T-helper 17 cell (primary cell): ENCODE measurements at places on chromosomes 6 and 20. TPM values are rescaled to one million over a fixed set of nuclear protein-coding genes. Genes with fewer than 3 reads are reported as not detected.

Gene CUTA
- total RNA-seq: 195 TPM

Gene CD93
- 2.1 TPM for total RNA-seq

Gene CCN6
- not detected for total RNA-seq

Gene MAS1
- not detected for total RNA-seq

GRCh38 chr6:100453701-100454521 is 10.8 kb downstream of the SIM1 start:
- peaks cover 3% of the 10 kb centered on the region for H3K4me1 ChIP-seq
- peak overlapping the region; percentile 29 for H3K27ac ChIP-seq
- H3K4me3 ChIP-seq: no peak overlapping the region
- no peak for DNase-seq
- peaks cover 36% of the 10 kb centered on the region for H3K27me3 ChIP-seq
- peaks cover 5% of the 10 kb centered on the region for H3K36me3 ChIP-seq

DNA sequence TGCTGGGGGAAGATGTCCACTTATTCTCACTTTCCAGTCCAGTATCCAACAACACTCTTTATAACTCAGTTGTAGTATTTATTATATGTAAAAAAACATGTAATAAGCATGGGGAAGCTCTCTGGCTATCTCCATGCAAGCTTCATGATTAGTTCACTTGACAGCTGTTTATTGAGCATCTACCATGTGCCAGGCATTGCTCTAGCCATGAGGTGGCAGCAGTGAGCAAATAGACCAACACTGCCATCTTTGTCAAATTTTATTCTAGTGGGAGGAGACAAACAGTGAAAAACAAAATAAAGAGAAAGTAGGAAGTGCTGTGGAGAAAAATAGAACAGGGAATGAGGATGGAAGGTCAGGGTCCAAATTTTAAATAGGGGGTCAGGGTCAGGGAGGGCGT is 131.8 kb downstream of the CFAP61 start:
- no peaks in the 10 kb centered on the region for H3K27me3 ChIP-seq
- no peak overlapping the region for H3K27ac ChIP-seq
- H3K36me3 ChIP-seq: no peaks in the 10 kb centered on the region
- no peak overlapping the region for H3K4me3 ChIP-seq

DNA sequence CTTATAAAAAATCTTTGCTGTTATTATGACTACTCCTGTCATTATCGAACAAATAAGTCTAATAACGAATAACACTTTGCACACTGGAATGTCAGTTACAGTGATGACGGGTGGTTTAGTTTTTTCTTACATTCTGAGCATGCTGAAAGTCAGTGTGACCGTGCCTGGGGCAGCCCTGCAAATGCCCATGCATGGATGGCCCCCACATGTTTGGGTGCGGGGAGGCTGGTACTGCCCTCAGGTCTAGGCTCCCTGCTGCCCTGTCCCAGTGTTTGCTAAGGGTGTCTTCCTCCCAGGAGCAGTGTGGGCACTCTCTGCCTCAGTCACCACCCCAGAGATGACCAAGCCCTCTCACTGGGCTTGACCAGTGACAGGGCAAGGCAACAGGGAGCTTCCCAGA is 3.0 kb downstream of the CSTL1 start:
- DNase-seq: no peak
- H3K4me1 ChIP-seq: peaks cover 6% of the 10 kb centered on the region
- H3K36me3 ChIP-seq: no peaks in the 10 kb centered on the region
- peaks cover 35% of the 10 kb centered on the region for H3K27me3 ChIP-seq
- no peak overlapping the region for H3K27ac ChIP-seq
- no peak overlapping the region for H3K4me3 ChIP-seq

DNA sequence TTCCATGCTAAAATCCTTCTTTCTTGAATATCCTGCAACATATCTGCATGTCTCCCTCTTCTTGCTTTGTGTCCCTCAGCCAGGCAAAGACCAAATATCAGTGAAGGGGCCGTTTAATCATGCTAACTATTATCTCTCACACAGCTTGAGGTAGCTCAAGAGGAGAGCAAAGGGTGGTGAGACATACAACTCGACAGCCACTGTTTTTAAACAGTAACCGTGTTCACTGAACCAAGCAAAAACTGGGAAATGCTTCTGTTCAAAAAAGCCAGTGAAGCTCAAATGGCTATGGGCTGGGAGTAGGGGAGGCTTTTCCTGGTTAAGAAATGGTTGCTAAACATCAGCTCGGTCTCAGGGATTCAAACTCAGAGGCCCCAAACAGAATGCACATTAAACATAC is 83.4 kb downstream of the MAP7 start:
- no peak for DNase-seq
- no peak overlapping the region for H3K27ac ChIP-seq
- H3K4me1 ChIP-seq: peaks cover 16% of the 10 kb centered on the region
- no peak overlapping the region for H3K4me3 ChIP-seq
- H3K36me3 ChIP-seq: no peaks in the 10 kb centered on the region

DNA sequence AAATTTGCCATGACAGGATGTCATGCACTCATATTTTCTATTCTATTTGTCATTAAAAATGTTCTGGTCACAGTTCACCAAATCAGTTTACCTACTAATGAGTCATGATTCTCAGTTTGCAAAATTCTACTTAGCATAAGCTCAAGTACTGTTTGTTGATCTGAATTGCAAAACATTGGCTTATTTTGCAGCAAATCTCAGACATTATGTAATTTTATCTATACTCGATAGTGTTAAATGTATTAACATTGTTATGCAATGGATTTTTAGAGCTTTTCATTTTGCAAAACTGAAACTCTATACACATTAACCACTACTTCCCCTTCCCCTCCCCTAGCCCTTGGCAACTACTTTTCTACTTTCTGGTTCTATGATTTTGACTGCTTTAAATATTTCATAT is 213.8 kb upstream of the ZFP64 start:
- H3K27me3 ChIP-seq: no peaks in the 10 kb centered on the region
- peaks cover 36% of the 10 kb centered on the region for H3K4me1 ChIP-seq
- peak overlapping the region; percentile 43 for H3K4me3 ChIP-seq
- DNase-seq: no peak
- H3K36me3 ChIP-seq: no peaks in the 10 kb centered on the region

DNA sequence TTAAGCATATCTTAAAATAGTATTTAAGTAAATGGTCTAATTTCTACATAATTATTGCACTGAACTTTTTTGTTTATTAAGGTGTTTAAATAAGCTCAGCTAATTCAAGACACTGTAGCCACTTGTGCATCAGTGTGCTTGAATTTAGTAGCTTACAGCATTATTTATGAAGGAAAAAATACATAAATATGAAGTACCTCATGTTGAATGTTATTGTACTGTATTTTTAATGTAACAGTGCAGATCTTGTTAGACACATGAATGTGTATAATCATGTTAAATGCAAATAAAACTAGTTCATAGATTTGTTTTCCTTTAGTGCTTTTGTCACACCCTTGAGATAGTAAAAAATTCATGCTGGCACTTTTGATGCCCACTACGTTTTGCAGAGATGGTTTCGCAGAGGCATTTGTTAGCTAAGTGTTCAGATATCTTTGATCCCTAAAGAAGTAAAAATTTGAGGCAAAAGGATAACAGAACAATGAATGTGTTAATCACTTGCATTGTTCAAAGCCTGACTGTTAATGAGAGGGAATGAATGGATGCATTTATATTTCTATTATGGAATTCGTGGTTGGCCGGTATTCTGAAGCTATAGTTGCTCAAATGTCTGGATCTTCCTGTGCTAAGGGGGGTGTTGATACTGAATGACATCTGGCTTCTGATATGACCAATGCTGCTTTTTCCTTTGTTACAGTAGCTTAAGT is 8.8 kb downstream of the BTBD3 start:
- H3K27me3 ChIP-seq: no peaks in the 10 kb centered on the region
- no peak overlapping the region for H3K27ac ChIP-seq
- H3K4me3 ChIP-seq: no peak overlapping the region
- no peak for DNase-seq

DNA sequence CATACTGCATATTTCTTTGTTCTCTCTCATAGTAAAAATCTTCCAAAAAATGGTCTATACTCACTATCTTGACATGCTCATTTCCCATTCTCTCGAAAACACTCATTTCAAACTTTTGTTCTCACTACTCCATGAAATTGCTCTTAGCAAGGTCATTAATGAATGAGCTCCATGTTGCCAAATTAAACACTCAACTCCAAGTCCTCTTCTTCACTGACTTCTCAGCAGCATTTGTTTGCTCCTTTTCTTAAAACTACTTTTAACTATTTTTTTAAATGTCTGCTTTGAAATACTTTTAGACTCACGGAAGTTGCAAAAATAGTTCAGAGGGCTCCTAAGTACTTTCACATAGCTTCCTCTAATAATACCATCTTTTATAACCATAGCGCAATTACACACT is 274.0 kb upstream of the PREP start:
- H3K4me3 ChIP-seq: no peak overlapping the region
- DNase-seq: no peak
- H3K27ac ChIP-seq: no peak overlapping the region
- peaks cover 2% of the 10 kb centered on the region for H3K36me3 ChIP-seq
- H3K4me1 ChIP-seq: no peaks in the 10 kb centered on the region

DNA sequence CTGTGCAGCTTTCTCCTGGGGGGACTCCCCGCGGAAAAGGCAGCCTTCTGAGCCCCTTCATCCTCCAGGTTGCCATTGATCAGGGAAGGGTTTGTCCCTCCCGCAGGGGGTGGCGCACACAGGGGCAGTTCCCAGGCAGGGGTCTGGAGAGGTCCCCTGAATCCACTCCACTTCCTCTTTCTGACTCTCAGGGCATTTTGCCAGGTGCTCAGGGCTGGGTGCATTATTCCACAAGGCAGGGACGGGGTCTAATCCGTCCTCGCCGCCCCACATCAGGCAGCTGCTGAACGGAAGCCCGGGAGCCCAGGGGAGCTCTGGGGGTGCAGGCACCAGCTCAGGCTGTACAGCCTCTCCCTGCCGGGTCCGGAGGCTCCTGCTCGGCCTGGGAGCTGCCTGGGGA is 180.9 kb downstream of the TTLL2 start:
- no peak overlapping the region for H3K27ac ChIP-seq
- H3K4me3 ChIP-seq: no peak overlapping the region
- H3K27me3 ChIP-seq: peaks cover 27% of the 10 kb centered on the region
- peaks cover 7% of the 10 kb centered on the region for H3K4me1 ChIP-seq
- no peak for DNase-seq
- peaks cover 2% of the 10 kb centered on the region for H3K36me3 ChIP-seq

GRCh38 chr6:164749221-164750064 is 560.0 kb downstream of the C6orf118 start:
- DNase-seq: no peak
- no peaks in the 10 kb centered on the region for H3K4me1 ChIP-seq
- H3K36me3 ChIP-seq: no peaks in the 10 kb centered on the region
- no peak overlapping the region for H3K27ac ChIP-seq
- H3K27me3 ChIP-seq: no peaks in the 10 kb centered on the region
